Endothelial cell of umbilical vein (primary cell): ENCODE measurements at places on chromosomes 4 and X. TPM values are rescaled to one million over a fixed set of nuclear protein-coding genes. Genes with fewer than 3 reads are reported as not detected.

DNA sequence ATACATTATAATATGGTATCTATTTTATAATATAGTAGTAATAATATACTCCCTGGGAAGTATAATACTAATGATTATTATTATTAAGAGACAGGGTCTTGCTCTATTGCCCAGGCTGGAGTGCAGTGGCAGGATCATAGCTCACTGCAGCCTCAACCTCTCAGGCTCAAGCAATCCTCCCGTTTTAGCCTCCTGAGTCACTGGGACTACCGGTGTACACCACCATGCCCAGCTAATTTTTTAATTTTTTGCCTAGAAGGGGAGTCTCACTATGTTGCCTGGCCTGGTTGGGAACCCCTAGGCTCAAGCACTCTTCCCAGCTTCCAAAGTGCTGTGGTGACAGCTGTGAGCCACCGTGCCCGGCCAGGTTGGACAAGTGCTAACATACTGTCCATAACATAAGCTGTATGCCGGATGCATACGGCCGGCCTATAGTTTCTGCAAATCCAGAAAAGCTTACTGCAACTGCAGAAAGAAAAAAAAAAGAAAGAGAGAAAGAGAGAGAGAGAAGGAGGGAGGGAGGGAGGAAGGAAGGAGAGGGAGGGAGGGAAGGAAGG, 94.2 kb upstream of the PPP2R3B start:
- no peak for DNase-seq

DNA sequence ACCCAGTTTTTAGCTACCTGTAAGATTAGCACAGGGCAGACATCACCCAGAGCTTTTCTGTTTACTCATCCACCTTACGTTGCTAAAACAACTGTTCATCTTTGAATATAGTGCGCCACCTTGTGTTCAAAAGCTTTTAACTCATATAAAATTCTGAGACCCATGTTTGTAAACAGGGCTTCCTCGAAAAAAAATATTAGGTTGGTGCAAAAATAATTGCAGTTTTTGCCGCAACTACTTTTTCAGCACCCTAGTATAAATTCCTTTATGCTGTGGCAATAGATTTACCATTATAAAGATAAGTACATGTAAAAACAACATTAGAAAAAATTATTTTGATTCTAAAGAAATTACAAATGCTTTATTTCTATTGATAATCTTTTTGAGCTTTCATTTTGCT, 147.9 kb downstream of the LRBA start:
- peak; percentile 84 for DNase-seq

GRCh38 chrX:103503853-103504207, 15.5 kb downstream of the RAB40A start:
- DNase-seq, result no peak

DNA sequence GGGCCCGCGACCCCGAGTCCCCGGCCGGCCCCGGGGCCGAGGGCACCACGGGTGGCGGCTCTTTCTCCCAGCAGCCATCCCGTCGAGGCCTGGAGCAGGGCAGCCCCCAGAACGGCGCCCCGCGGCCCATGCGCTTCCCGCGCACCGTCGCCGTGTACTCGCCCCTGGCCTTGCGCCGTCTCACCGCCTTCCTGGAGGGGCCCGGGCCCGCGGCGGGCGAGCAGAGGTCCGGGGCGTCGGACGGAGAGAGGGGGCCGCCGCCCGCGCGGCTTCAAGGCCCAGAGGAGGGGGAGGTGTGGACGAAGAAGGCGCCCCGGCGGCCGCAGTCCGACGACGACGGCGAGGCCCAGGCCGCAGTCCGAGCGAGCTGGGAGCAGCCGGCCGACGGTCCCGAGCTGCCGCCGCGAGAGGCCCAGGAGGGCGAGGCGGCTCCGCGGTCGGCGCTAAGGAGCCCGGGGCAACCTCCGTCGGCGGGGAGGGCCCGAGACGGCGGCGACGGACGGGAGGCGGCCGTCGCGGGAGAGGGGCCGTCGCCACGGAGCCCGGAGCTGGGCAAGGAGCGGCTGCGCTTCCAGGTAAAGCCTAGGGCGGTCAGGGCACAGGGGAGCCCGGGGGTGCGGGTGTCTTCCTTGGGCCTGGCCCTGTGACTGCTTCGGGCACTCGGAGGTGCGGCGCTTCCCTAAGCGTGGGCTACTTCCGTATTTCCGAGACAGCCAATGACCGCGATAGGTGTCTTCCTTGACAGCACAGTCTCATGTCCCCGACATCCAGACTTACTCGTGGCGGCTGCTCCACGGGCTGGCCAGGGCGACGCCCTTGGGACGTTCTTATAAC, 845 bp downstream of the ZAR1 start:
- DNase-seq, result no peak

GRCh38 chr4:141933978-141934377, 297.6 kb downstream of the IL15 start:
- DNase-seq, result no peak

DNA sequence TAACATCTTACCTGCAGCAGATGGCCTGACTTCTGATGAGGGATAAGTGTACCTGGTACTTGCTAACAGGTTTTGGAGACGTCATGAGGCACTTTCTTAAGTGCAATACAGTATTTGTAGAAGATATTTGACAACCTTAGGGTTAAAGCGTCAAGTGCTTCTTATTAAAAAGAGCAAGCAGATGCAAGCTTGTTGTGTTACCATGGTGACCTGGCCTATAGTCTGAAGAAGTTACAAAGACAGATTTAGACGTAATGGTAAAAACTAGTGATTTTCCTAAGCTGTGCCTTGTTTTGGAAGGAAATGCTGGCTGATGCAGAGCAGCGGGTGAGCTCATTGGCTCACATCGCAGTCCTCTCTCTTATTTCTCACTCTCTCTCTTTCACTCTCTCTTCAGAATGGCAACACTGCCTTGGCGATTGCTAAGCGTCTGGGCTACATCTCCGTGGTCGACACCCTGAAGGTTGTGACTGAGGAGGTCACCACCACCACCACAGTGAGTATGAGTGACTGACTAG, 243.6 kb downstream of the ANK2 start:
- DNase-seq, result no peak

DNA sequence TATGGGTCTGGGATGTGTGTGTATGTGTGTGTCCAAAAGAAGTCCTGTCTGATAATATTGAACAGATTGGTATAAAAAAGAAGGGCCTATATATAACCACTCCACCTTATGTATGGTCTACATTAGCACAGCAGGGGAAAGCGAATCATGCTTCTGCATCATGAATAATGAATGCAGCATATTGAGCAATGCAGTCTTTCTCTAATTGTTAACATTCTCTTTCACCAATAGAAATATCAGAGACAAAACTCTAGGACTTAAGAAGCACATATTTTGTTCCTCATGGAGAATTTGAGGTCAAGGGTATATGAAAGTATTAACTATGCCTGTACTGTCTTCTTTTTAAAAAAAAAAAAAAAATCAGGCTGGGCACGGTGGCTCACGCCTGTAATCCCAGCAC, 264.3 kb upstream of the NOCT start:
- no peak for DNase-seq

GRCh38 chr4:99652596-99653436, 4.8 kb downstream of the C4orf54 start:
- no peak for DNase-seq

DNA sequence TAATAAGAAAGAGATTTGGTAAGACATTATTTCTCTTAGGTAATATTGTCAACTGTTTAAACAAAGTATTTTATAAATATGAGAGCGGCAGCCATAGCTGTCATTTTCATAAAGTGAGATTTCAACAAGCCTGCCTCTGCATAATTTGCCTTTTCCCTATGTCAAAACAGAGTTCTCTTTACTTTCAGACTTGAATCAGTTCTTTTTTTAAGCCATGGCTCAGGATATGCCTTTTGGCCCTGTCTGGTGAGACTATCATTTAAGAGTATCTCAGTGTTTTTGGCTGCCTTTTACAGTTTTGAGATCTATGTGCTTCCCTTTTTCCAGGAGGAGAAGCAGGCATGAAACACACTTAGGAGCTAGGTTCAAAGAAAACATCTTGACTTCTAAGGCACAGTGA, 7.5 kb upstream of the GUCY1A1 start:
- no peak for DNase-seq

DNA sequence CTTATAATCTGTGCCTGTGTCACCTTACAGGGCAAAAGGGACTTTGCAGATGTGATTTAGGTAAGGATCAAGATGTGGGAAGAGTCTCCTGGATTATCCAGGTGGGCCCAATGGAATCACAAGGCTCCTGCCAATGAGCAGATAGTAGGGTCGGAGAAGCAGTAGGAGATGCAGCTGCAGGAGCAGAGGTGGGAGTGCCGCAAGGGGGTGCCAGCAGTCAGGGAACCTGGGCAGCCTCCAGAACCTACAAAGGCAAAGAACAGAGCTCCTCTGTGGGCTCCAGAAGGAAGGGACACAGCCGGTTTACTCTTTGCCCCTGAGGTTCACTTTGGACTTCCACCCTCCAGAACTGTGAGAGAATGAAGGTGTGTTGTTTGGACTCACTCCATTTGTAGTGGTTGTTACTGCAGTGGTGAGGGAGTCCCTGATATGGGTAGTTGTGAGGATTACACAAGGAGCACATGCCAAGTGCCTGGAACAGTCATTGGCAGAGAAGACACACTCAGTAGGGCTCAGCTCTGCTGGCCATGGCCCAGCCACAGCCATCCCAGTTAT, 318.5 kb downstream of the EVC2 start:
- DNase-seq, result no peak

- DNase-seq, result no peak
Observed at GRCh38 chrX:137915466-137915865, 349.5 kb downstream of the ZIC3 start.

DNA sequence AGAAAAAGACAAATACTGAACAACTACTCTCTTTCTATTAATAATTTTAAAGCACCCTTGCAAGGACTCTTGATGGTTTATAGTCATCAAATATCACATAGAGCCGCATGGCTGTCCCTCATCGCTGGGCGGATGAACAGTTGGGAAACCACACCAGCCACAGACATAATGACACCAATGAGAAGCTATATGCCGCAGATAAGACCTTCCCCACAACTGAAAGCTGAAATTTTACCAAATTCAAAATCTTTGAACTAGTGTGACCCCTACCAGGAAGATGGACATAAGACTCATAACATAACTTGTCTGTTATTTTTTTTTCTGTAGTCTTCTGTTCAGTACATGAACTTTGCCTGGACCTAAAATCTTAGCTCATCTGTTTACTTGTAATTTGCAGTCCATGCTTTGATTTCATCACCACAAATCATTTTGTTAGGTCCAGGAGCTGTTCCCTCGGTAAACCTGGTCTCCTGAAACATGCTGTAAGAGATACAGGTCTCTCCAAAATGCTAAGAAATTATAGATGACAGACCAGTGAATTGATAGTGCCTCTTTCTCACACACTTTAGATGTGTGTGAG, 157.3 kb upstream of the RAPGEF2 start:
- no peak for DNase-seq

DNA sequence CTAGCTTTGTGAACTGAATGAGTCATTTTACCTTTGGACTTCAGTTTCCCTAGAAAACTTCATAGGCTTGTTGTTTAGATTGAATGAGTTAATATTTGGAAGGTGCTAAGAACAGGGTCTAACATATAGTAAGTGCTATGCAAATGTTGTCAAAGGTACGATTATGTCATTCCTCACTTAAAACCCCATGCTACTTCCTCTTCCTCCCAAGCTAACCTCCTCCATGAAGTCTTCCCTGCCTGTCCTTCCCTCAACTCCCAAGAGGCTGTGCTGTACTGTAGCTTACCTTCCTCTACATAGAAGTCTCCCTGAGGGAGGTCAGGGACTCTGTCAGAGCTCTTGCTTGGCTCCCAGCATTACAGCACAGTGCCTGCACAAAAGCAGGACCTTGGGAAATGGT, 103.4 kb upstream of the PJA1 start:
- DNase-seq, result no peak

GRCh38 chrX:118928151-118928550, 46.3 kb upstream of the LONRF3 start:
- peak; percentile 90 for DNase-seq

- DNase-seq, result peak; percentile 31
Observed at GRCh38 chr4:17475481-17475880, 36.4 kb downstream of the QDPR start.

GRCh38 chr4:109994415-109994827, 81.7 kb downstream of the EGF start:
- no peak for DNase-seq

GRCh38 chr4:135050086-135050717, 848.6 kb upstream of the PABPC4L start:
- DNase-seq, result no peak

DNA sequence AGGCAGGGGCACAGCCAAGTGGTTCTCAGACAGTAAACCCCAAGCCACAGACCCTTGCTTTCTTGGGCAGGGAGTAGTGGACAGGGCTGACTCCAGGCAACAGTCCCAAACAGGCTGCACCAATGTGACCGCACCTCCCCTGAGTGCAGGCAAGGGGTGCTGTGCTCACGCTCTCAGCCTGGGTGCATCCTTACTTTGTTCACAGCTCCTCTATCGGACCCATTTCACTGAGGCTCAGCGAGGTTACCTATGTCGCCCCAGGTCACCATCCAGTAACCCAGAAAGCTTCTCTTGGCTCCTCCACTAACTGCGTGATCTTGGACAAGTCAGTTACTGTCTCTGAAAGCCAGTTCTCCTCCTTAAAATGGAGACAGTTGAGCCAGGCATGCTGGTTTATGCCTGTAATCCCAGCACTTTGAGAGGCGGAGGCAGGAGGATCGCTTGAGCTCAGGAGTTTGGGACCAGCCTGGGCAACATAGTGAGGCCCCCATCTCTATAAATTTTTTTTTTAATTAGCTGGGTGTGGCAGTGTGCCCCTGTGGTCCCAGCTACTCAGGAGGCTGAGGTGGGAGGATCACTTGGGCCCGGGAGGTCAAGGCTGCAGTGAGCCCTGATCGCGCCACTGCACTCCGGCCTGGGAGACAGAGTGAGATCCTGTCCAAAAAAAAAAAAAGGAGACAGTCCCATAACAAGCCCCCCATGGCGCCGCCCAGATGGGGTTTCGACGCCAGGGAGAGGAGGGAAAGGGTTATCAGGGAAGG, 823 bp upstream of the MAN2B2 start:
- no peak for DNase-seq

- DNase-seq, result no peak
Observed at GRCh38 chr4:141416677-141417363, 196.1 kb downstream of the ZNF330 start.

FAM9C gene
- total RNA-seq, result not detected in 2 replicates

CTSO gene
- 6.7 and 7.9 TPM in 2 replicates for total RNA-seq

STOX2 gene
- total RNA-seq, result 0.02 and 0.24 TPM in 2 replicates

SHROOM4 gene
- total RNA-seq, result 57.5 and 58.7 TPM in 2 replicates

RNF128 gene
- not detected in 2 replicates for total RNA-seq

NXF2 gene
- total RNA-seq, result not detected in 2 replicates

GABRE gene
- total RNA-seq, result 6.1 and 20.2 TPM in 2 replicates

GAGE12D gene
- not detected in 2 replicates for total RNA-seq

SPANXN3 gene
- total RNA-seq, result not detected in 2 replicates

PCDH18 gene
- total RNA-seq, result 1.4 and 1.5 TPM in 2 replicates

SPANXB1 gene
- not detected in 2 replicates for total RNA-seq

TRMT10A gene
- total RNA-seq, result 6.5 and 8.4 TPM in 2 replicates

LRCH2 gene
- total RNA-seq, result 4.6 and 4.7 TPM in 2 replicates

PNMA3 gene
- total RNA-seq, result not detected in 2 replicates

ATG4A gene
- total RNA-seq, result 27.7 and 28.7 TPM in 2 replicates
